ENCODE measurements at places on chromosomes 3 and 15.

GRCh38 chr3:96331341-96331740 lies 483.1 kb upstream of the EPHA6 start:
- no peak for DNase-seq

- no peak for DNase-seq
Measured at GRCh38 chr15:62938825-62939224, 103.7 kb upstream of the TPM1 start.

GRCh38 chr15:89492934-89493631 lies 3.3 kb downstream of the RHCG start:
- no peak for DNase-seq

DNA sequence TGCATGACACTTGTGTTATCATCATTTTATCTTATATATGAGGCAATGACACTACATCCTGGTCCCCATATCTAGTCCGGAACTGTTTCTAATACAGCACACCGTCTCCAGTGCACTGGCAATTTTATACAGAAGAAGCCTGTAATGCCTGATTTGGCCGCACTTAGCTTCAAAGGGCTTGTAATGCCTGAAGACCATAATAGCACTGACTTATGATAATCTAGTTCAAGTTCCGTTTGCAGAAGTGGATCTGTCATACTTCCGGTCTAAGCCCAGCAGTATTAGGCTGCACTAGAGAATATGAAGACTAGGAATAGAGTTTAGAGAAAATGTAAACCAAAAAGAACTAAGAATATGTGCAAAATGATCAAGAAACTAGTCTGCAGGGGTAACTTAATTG lies 1.3 kb downstream of the BNIP2 start:
- peak; percentile 81 for DNase-seq

GRCh38 chr3:33652736-33653135 lies 65.3 kb downstream of the CLASP2 start:
- no peak for DNase-seq

- DNase-seq, result no peak
Measured at GRCh38 chr3:171658841-171659240, 151.4 kb downstream of the PLD1 start.

DNA sequence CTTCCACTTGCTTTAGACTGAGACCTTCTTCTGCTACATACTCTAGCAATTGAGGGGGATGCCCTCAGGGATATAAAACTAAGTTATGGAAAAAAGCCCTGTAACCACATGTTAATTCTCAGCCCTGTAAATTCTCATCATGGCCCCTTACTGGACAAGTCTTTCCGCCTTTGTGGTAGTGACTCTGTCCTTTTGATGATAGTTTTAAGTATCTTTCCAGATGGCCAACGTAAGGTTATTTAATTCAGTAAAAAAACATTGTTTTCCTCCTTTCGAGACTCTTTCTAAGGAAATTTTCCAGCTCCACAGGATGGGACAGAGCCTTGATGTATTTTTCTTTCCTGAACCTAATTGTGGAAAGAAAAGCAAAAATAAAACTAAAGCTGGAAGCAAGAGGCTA lies 25.3 kb upstream of the TM4SF4 start:
- no peak for DNase-seq

DNA sequence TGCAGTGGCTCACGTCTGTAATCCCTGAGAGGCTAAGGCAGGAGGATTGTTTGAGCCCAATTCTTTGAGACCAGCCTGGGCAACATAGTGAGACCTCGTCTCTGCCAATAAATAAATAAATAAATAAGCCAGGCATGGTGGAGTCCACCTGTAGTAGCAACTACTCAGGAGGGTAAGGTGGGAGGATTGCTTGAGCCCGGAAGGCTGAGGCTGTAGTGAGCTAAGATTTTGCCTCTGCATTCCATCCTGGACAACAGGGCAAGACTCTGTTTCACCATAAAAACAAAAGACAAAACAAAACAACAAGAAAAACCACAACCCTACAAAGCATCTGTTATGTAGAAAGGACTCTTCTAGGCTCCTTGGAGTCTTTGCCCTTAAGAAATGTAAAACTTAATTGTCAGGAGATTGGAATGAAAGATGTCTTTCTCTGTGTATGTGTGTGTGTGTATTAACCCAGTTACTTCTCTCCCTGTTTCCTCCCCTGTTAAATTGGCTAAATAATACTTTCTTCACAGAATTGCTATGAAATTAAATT lies 9.5 kb downstream of the NECTIN3 start:
- DNase-seq, result no peak

Measured in inflammatory macrophage (primary cell).